ENCODE measurements at places on chromosomes 6 and 20.
A peak's percentile ranks its signal among the peaks of the same experiment; 100 is the strongest.

DNA sequence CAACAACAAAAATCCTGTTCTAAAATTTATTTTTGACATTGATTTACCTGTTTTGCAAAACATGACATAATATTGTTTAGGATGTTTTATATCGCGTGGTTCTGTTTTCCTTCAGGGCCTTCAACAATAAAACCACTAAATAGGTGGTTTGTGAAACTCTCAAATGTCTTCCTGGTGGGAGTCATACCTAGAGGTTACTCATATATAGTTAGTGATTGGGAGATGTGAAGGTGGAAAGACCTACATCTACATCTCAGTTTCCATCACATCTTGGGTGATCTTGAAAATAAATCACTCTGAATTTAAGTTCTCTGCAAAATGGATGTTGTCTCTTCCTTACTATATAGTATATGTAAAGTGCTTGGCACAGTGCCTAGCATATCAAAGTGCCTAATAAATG lies 22.9 kb downstream of the C6orf62 start:
- DNase-seq, result no peak

GRCh38 chr6:43714311-43715055 lies 26.9 kb upstream of the MRPS18A start:
- no peak for DNase-seq

GRCh38 chr20:31474758-31475427 lies at the start of the genes DEFB124 and REM1:
DEFB124 (minus strand) TSS chr20:31475127; CDS start chr20:31473013, 2,114 bp downstream.
REM1 (plus strand) TSS chr20:31475288; CDS start chr20:31476446, 1,158 bp downstream.
- DNase-seq, result no peak

GRCh38 chr6:81565071-81565470 lies 187.4 kb downstream of the TENT5A start:
- DNase-seq, result no peak

DNA sequence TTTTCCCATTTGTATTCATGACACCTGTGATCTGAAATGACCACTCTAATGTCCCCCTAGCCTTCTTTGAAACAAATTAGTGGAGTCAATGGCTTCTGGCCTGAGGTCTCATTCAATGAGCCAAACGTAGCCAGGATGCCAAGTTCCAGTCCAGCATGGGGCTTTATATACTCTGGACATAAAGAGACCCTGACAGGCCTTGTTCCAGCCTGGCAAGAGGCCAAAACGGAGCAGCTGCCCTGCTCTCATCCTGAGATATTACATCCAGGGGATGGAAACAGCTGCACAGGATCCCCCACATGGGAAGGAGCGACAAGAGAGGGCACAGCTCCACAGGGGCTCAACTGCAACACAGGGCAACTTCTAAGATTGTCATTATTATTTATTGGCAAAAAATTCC lies 437.8 kb downstream of the CDH26 start:
- no peak for DNase-seq

GRCh38 chr6:130696806-130697205 lies 130.4 kb upstream of the SMLR1 start:
- DNase-seq, result no peak

- no peak for DNase-seq
Observed at GRCh38 chr6:16885411-16886160, 124.3 kb upstream of the ATXN1 start.

GRCh38 chr20:2559279-2559626 lies 22.9 kb downstream of the TMC2 start:
- no peak for DNase-seq

- peak; percentile 31 for DNase-seq
Observed at GRCh38 chr6:44386929-44387345, 569 bp upstream of the CDC5L start.

GRCh38 chr6:107264357-107264840 lies 149.1 kb upstream of the BEND3 start:
- DNase-seq, result no peak

GRCh38 chr6:54775576-54775975 lies 71.0 kb upstream of the FAM83B start:
- no peak for DNase-seq

GRCh38 chr6:148064406-148065134 lies 278.1 kb upstream of the SASH1 start:
- no peak for DNase-seq

DNA sequence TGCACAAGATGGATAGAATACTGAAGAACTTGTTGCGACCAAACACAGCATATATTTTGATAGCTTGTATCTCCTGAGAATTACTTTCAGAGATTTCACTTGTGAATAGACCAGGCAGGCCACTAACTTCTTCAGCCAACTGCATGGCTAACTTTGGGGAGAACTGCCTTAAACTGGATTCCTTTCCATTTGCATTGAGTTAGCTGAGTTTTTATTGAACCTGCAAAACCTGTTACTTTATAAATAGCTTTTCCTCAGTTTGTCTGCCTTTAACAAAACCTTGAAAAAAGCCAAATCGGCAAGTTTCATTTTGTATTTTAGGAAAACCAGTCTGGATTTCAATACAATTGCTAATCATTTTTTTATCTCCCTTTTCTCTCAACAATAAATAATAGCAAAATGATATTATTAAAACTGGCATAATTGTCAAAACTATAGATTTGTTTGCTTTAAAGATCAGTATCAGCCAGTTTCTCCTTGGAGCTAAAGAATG lies 72.6 kb upstream of the SCGN start:
- no peak for DNase-seq

DNA sequence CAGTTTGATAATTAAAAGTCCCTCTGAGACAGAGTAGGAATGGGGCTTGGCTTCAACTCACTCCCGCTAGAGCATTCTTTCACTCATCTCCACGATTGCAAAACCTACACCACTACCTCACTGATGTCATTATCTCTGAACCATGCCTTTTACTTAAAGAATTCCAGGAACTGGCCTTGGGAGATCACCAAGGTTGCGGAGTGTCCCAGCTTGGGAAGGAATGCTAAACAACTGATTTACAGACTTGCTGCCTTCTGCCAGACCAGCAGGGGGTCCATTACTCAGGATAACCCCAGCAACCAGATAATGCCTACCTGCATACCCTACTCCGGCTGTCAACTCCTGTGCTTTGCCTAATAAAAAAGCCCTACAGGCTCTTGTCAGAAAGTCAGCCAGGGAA lies 102.2 kb upstream of the RALGAPA2 start:
- DNase-seq, result no peak

DNA sequence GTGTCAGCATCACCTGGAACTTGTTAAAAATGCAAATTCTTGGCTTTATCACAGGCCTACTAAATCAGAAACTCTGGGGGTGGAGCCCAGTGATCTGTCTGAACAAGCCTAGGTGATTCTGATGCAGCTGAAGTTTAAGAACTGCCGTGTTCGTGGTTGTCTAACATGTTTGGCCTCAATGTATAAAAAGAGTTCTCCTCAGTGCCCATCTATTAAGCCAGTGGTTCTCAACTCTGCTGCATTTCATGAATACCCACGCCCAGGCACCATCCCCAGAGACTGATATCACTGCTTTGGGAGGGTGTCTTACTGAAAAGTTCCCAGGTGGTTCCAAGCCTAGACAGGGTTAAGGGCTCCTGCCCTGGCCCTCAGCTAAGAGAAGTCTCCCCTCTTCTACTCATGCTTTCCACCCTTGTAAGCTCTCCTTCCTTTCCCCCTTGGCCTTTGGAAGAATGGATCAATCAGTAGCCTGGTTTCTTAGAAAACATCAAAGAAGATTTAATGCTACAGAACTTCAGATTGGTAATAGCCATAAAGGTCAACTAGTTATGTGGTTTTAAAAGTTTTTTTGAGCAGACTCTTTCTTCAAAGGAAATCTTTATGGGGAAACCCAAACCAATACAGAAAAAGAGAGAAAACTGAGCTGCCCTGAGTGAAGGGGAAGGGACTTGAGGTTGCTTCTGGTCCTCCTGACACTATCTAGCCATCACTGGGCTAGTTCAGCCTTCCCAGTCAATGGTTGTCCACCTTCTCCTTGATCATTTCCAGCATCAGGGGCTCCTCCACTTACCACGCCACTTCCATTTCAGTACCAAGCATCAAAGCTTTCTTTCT lies 38.9 kb upstream of the TNFAIP3 start:
- DNase-seq, result no peak

DNA sequence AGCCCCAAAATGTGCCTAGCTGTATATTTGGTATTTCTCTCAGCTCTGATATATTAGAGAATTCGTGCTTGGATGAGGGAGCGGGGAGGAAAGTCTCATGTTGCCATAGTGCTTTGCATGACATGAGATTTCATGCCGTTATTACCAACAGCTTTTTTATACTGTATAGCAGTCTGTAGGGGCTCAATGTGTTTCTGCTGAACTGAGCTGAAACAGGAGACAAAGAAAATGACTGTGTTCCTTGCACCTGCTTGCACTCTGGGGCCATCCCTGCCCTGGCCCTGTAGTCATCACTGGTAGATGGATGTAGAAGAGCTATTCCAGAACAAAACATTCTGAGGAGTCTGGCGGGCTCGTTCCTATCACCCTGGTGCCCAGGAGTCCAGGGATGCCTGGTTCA lies 128.0 kb upstream of the SASH1 start:
- DNase-seq, result no peak

DNA sequence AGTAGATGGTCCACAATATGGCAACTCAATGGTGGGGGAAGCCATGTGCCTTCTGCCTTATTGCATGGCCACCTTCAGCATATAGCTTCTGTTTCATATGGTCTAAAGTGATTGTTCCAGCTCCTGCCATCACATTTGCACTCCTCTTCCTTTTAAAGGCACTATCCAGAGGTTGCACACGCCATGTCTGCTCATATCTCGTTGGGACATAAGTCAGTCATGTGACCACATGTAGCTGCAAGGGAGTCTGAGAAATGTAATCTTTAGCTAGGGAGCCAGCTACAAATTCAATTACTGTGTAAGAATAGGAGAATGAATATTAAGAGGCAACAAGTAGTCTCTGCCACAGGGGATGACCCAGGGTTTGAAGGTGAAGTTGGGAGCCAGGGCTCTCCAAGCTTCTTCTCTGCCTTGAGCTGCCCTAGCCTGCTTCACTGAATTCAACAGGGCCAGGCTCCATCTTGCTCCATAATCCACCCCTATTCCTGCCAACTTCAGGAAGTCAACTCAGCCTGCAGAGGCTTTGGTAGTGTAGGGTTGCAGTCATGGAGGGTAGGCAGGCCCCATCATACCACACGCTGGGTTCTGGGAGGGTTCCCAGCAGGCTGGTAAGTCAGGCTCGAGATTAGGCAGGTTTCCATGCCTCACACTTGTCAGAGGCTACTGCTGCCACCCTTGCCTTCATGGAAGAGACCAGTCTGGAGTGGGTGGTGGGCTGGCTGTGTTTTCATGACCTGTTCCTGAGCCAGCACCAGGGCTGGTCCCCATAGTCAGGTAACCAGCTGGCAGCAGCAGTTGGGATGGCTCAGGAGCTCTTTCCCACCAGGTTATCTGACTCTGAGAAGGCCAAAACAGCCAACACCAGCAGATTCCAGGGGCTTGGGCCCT lies 56.7 kb upstream of the SAYSD1 start:
- DNase-seq, result no peak

- DNase-seq, result no peak
Observed at GRCh38 chr6:18514180-18514579, 127.0 kb downstream of the RNF144B start.

- no peak for DNase-seq
Observed at GRCh38 chr6:17169291-17169690, 67.4 kb downstream of the STMND1 start.

GRCh38 chr6:118401325-118401975 lies 146.6 kb upstream of the PLN start:
- no peak for DNase-seq

DNA sequence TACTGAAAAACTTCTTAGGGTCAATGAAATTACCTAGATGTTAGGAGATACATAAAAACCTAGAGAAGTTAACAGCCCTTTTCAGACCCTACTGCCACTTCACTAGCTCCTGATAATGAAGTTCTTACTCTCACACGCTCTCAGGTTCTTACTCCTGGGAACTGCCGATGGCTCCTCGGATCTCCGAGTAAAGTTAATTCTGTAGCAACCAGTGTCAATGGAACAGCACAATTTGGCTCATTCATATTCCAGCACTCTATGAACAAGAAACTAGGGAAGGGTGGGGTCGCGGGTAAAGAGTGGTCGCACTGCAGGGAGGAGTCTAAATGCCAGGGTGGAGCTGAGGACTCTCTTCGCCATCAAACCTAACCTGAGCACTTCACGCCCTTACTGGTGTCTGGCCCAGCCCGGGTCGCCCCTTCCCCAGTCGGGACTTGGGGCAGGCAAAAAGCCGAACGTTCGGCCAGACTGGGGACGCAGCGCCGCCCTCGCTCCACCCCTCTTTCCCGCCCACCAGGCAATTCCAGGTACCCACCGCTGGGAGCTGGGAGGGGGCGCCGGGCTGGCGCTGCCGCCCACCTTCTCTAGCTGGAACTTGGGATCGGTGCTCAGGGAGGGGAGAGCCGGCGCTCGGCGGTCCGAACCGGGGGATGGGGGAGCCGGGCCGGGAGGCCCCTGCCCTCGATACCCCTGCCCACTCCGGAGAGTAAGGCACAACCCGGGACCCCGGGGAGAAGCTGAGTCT lies 744 bp downstream of the RAB23 start:
- peak; percentile 72 for DNase-seq

DNA sequence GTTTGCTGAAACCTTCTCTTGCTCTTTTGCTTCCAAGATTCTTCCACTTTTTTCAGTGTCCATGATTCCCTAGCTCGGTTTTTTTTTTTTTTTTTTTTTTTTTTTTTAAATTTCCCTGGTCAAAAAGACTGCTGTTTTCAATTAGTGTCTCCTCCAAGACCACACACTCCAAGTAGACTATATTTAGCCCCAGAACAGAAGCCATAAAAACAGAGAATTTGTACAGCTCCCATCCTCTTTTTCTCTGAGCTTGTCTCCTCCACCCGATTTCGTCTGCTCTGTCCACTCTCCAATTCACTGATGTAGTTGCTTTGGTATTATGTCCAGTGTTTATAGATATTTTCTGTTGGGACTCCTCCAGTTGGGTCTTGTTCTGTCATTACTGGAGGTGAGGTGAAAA lies 37.6 kb downstream of the RSPH3 start:
- no peak for DNase-seq

DNA sequence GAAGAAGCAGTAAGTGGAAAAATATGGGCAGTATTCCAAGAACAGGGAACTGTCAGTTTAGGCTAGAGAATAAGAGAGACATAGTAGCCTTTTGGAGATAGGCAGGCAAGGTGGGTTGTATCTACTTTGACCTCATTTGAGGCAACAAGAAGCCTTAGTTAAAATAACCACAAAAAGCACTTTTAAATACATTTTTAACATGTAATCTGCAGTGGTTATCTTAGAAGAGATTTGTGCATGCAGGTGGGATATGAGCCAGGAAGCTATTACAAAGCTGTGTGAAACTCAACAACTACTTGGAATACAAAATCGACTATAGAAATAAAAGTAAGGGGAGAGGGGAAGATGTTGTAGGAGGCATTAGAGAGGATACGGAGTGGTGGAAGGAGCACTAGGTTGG lies 143.7 kb upstream of the MCHR2 start:
- DNase-seq, result no peak

GRCh38 chr6:130105996-130106704 lies 87.8 kb downstream of the L3MBTL3 start:
- peak; percentile 29 for DNase-seq

- DNase-seq, result no peak
Observed at GRCh38 chr20:37475252-37475651, 45.8 kb upstream of the NNAT start.

- no peak for DNase-seq
Observed at GRCh38 chr20:40563296-40563950, 125.6 kb downstream of the MAFB start.

All from GM13976 (cell line).